CD4-positive, CD25-positive, alpha-beta regulatory T cell (primary cell): ENCODE measurements at places on chromosomes 5 and 9.

DNA sequence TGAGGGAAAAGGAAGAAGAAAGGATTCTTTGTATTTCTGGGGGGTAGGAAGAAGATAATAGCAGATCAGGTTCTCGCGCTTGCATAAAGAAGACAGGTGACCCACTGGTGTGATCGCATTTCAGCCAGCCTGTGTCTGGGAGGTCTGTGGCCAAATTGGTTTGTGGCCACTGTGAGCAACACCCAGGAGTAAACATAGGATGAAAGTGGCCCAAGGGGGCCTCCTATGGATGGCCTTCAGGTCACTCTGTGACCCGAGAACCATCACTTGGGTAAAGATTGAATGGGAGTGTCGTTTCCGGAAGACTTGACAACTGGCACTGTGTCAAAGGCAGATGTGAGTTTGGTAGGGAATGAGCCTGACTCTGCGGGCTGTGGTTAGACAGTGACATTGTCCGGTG lies 34.2 kb downstream of the RAI14 start:
- no peak for DNase-seq

DNA sequence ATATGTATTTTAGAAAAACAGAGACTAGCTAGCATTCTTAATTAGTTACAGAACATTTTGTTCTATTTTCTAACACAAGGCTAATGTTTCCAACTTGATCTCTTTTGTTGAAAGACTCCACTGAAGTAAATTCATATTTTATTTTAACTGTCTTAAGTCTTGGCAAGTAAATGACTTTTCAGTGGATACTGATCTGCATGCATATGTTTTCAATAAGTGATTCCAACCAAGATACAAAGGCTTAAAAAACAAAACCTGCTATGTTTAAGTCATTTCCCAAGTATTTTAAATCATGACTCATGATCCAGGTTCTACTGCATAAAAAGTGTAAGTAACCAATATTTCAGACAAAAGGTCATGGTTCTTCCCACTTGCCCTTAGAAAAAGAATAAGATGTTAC lies 5.7 kb downstream of the CDO1 start:
- no peak for DNase-seq

GRCh38 chr5:78534148-78534904 lies 114.2 kb downstream of the LHFPL2 start:
- no peak for DNase-seq

GRCh38 chr9:128627127-128627715 lies 29.4 kb downstream of the DYNC2I2 start:
- DNase-seq, result no peak

DNA sequence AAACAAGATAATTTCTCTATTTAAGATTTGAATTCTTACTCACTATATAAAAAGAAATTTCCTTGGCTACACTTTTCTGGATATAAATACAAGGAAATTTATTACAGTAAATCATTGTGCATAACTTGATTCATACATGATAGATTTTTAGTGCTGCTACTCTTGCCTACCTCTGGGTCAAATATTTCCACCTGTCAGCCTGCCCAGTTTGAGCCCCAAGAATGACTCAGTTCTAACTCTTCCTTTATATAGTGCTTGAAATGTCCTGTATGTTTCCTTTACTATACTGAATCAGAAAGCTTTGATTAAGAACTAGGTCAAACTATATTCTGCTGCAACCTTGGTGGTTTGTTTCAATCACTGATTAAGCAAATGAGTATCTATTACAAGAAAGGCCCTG lies 147.4 kb upstream of the FTMT start:
- DNase-seq, result no peak
